ENCODE measurements at places on chromosomes 4 and X.

DNA sequence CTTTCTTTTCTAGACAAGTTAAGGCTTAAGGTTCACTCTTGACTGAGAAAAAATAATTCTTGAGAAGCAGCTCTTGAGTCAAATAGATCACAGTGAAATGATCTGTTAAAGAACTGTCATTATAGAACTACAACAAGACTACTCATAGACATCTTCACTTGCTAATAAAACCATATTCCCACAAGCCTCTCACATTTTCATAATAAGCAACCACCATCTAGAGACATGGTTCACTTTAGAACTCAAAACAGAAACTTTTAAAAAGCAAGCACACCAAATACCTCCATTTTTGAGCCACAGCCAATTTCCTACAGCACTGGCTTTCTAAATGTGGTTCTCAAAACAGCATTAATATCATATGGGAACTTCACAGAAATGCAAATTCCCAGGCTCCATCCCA is 309.5 kb downstream of the TMA16 start:
- no peak for DNase-seq

DNA sequence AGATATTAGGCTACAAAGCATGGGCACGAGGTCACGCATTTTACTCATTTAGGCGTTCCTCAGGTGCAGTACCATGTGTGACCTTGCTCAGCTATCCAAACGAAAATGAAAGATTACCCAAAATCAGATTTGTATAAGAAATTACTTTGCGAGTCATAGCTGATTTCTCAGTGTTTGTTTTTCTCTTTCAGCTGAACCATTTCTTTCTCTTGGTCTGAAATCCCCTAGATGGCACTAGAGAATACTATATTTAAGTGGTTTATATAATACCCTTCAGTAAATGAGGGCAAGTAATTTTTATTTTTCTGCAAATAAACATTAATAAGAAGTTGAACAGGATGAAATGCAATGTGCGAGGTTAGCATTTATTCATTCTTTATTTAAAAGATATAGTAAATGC is 496.6 kb downstream of the STIM2 start:
- no peak for DNase-seq

DNA sequence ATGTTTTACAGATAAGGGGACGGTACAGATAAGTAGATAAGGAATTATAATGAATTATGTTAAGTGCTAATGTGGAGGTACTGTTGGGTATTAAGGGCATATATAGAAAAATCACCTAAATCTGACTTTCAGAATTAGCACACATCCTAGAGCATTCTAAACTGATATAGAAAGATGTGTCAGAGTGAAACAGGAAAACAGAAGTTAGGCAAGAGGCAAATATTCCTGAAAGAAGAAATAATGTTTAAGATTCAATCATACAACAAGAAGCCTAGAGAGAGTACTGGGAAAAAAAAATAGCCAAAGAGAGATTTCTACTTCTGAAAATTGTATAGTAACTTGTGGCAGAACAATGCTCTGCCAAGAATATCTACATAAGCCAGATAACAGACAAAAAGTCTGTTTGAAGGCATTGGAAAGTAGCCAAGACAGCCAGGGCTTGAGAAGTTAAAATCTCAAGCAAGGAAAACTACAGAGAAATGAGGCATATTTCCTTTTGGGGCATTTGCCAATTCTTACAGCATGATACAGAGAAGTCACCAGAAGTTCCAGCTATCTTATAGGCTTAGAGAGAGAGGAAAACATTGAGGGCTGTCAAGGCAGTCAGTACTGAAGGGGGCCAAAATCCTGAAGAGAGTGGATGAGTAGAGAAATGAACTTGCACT is 646.0 kb downstream of the RPA4 start:
- DNase-seq: no peak

GRCh38 chr4:4423706-4424498 is 37.0 kb downstream of the NSG1 start:
- no peak for DNase-seq

GRCh38 chrX:52811065-52811625 is at the start of gene XAGE5:
Gene XAGE5, plus strand, starts transcription at chrX:52811287. Its CDS starts 1,280 bp downstream, at chrX:52812567.
- DNase-seq: no peak

- no peak for DNase-seq
Observed at GRCh38 chr4:173763389-173763788, 233.4 kb upstream of the HAND2 start.

DNA sequence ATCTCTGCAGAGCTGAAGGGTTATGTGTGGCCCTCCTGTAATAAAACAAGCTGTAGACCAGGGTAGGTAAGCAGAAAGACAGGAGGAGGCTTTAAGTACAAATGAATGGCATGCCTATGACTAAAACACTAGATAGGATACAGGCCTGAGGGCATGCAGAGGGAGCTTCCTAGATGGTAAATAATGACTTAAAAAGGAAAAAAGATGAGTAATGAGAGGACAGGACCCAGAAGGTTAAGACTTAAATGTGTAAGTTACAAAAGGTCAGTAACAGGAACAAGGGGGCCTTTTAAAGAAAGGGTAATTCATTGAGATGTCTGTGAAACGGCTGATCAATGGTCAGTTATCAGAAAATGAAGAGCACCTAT is 194.8 kb downstream of the SOWAHB start:
- DNase-seq: no peak
